Spinal cord (tissue), 10 donors: ENCODE measurements at places on chromosomes 13 and 19. TPM values are rescaled to one million over a fixed set of nuclear protein-coding genes. Genes with fewer than 3 reads are reported as not detected.

GRCh38 chr13:26762745-26763345 is 2.3 kb upstream of the GPR12 start:
- peak; percentile 81 for DNase-seq

DNA sequence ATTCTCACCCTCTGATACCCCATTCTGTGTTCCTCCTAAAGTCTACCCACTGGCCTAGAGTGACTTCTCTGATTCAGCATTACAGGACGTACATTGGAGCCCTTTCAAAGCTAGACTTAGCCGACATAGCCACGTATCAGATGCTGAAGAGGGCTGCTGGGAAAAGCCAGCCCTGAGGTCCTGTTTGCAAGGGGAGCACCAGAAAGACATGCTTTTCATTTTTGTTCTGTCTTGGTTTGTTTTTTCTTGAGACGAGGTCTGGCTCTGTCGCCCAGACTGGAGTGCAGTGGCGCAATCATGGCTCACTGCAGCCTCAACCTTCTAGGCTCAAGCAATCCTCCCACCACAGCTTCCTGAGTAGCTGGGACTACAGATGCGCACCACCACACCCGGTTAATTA is 6.3 kb upstream of the ZSWIM4 start:
- DNase-seq, result no peak

DNA sequence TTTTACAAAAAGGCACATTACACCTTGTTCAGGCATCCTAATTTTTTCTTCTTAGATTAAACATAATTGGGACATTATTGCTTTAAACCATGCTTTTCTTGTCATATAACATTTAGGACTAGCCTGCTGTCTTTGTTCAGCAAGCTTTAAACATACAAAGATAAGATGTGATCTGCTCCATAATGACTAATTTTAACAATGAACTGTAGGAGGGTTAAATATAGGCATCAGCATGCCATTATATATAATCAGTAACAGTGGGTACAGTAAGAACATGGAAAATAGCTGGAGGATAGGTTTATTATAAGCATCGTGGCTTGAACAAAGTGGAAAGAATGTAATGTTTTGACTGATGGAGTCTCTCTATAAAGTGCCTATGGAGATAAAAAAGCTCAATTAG is 661.7 kb downstream of the SLITRK6 start:
- no peak for DNase-seq

GRCh38 chr13:23598369-23598768 is 28.2 kb downstream of the TNFRSF19 start:
- DNase-seq, result no peak

GRCh38 chr19:39671739-39672363 is 16.1 kb downstream of the LGALS16 start:
- peak; percentile 9 for DNase-seq

- DNase-seq, result no peak
These were observed 237.0 kb downstream of the TUBA3C start for GRCh38 chr13:18944501-18945068.

The PLIN4 gene
- 2.3 TPM for polyA plus RNA-seq

The ATP8A2 gene
- polyA plus RNA-seq, result 26.4 TPM
